ENCODE measurements at places on chromosomes 12 and 14. TPM values are rescaled to one million over a fixed set of nuclear protein-coding genes. Genes with fewer than 3 reads are reported as not detected.

DNA sequence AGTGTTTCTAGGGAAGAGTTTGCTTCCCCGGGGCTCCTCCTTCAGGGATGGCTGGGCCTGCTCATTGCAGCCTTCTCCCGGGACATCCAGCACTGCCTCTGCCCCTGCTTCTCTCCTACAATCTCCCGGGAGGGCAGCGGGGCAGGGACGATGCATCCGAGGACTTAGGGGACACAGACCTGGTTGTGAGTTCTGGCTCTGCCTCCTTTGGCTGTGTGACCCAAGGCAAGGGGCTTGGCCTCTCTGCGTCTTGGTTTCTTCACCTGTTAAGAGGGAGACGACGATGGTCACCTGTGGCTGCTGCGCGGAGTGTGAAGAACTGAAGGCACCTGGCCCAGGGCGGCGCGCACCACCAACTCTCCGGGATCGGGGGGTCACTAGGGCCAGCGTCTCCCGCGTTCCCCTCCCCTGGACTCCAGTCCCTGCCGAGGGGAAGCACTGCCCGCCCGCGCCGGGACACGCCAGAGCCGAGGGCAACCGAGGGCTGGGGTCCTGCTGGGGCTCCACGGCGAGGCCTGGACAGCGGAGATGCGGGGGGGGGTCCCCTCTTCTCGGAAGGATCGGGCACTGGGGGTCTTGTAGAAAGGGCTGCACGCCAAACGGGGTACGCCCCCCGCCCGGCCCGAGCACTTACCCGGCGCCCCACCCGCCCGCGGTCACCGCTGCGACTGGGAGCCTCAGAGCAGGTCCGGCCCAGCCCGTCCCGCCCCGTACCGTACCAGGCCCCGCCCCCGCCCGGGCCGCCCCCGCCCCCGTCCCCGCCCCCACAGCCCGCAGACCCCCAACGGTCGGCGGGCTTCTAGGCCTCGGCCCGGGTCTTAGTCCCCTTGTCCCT, at the start of gene HVCN1:
Gene HVCN1, minus strand, starts transcription at position 670 of the 835 bp plus-strand sequence. CDS start 5,870 bp downstream, outside the sequence.
- DNase-seq, result no peak

DNA sequence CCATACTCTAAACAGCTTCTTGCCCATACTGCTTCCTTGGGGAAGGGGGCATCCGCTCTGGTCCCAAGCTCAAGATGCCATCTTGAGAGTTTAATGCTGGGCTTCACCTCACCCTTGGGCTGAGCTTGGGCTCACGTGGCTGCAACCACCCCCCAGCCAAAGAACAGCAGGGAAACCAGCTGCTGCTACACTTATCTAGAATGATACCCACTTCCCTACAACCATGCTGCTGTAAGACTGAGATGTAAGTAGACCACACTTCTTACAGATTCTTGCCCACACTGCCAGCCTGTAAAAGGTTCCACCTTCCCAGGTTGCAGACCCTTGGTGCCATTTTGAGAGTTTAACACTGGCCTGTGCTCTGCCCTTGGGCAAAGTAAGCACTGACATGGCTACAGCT, 9.7 kb downstream of the CTSG start:
- no peak for DNase-seq

TTC6 gene
- not detected for total RNA-seq

DNA sequence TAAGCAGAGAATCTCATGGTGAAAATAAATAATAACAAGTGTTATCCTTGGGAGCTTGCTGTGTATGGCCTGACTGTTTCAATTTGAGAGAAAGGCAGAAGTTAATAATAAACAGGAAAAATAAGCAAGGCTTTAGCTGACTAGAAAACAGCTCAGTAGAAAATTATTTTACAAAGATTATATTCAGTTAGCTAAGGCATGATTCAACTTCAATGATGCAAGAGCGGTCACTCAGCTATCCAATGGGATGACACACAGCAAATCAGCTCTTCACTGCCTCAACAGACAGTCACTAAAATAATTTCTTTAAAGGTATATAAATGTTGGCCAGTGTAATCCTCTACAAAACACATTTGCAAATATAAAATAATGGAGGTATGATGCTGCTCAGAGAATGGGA, 18.6 kb downstream of the GSTZ1 start:
- no peak for DNase-seq

CELA1 gene
- not detected for total RNA-seq

FGD4 gene
- 0.11 TPM for total RNA-seq

SLC25A47 gene
- not detected for total RNA-seq

SLC10A1 gene
- total RNA-seq, result not detected

GRCh38 chr12:91965781-91966180, 179.9 kb downstream of the BTG1 start:
- no peak for DNase-seq

DNA sequence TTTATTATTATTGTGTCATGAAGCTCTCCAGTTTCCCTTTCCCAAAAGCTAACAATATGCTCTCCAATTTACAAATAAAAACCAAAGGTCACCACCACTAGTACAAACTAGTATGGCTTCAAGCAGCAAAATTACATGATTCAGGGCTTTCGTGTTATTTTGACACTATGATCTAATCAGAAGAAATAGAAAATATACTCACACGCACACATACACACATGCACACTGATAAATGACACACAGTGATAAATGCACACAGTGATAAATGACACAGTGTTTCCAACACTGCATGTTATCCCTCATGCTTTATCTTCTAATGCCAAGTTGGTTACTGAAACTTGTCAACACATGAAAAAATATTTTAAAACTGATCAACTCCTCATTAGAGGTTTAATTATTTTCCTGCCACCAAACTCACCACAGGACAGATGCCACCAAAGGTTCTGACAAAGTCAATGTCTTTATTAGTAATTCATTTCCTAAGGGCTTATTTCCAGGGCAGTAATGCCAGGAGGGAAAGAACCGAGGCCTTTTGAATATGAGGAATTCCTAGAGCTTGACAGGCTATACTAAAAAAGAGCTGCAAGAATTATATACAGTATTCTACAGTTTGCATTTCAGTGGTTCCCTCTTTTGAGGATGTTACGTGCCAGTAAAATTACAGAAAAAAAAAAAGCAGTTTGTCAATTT, 82.4 kb downstream of the PPP2R5E start:
- DNase-seq, result no peak

Measured in activated naive CD4-positive, alpha-beta T cell treated with anti-CD3 and anti-CD28 coated beads, Interleukin-2, amount 50 U/mL, for 72 hours (primary cell).